ENCODE measurements at places on chromosomes 5 and 9.

DNA sequence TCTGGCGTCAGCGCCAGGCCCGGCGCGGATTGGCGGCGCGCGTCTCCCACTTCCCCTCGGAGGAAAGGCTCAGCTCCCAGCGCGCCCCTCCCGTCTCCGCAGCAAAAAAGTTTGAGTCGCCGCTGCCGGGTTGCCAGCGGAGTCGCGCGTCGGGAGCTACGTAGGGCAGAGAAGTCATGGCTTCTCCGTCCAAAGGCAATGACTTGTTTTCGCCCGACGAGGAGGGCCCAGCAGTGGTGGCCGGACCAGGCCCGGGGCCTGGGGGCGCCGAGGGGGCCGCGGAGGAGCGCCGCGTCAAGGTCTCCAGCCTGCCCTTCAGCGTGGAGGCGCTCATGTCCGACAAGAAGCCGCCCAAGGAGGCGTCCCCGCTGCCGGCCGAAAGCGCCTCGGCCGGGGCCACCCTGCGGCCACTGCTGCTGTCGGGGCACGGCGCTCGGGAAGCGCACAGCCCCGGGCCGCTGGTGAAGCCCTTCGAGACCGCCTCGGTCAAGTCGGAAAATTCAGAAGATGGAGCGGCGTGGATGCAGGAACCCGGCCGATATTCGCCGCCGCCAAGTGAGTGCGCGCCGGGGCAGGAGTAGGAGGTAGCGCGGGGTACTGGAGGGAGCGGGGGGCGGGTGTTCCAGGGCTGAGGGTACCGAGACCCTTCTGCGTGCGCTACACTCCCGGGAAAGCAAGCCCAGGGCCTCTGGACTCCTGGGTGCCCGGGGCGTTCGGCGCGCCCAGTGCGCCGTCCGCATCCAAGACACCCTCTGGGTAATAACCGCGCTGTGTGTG is at the start of gene MSX2:
TSS of gene MSX2 (plus strand) at position 99 of the 777 bp plus-strand sequence. CDS start at position 177, 78 bp downstream.
- peak; percentile 64 for DNase-seq

DNA sequence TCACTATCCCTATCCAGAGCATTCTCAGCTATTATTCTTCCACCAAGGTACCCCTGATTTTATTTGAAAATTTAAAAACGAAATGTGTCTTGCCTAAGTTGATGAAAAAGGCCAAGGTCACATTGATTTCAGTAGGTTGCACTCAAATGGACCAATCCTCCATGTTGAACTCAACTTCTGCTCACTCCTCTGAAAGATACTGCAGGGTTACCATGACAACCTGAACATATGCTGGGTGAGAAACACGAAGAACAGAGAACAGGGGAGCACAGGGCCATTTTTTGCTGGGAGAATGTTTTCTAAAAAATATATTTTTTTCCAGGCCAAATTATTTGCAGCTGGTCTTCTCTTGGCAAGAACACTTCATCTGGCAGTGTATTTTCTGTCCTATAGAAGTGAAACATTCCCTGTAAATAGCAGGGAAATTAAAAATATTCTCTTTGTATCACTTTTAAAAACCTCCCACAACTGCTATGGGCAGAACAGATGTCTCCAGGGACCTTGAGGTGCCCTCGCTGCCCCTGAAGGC is 215.9 kb downstream of the NXNL2 start:
- DNase-seq = no peak

- no peak for DNase-seq
Observed at GRCh38 chr5:15304914-15305834, 194.8 kb upstream of the FBXL7 start.

GRCh38 chr5:77259476-77259875 is 49.0 kb downstream of the PDE8B start:
- DNase-seq = no peak

GRCh38 chr5:124403281-124403680 is 343.2 kb downstream of the ZNF608 start:
- DNase-seq = no peak

GRCh38 chr5:168342985-168343384 is 51.5 kb downstream of the WWC1 start:
- DNase-seq = no peak

GRCh38 chr9:127293767-127294166 is 29.2 kb downstream of the GARNL3 start:
- no peak for DNase-seq

DNA sequence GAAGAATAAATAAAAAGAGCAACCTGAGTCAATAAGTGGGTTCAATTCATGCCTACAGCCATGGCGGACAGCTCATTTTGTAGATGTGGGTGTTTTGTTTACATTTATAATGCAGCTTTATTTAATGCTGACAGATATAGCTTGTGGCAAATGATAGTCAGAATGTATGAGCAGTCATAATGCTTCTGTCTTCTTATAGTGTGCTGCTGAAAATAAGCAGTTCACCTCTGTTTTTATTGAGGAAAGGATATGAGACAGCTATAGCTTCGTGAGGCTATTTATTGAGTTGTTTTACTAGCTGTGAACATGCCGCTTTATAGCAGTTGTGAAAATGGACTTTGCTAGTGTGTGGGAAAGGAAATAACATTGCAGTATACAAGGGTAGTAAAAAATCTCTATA is 147.4 kb downstream of the PBX3 start:
- DNase-seq = no peak

GRCh38 chr9:20242510-20243189 is 379.6 kb downstream of the MLLT3 start:
- DNase-seq = no peak

- DNase-seq = no peak
Observed at GRCh38 chr9:124290053-124290591, 32.4 kb downstream of the NEK6 start.

- no peak for DNase-seq
Observed at GRCh38 chr5:127555826-127556225, 38.4 kb downstream of the PRRC1 start.

- peak; percentile 77 for DNase-seq
Observed at GRCh38 chr5:9173281-9174048, 372.4 kb downstream of the SEMA5A start.

- DNase-seq = no peak
Observed at GRCh38 chr9:108588246-108588645, 267.5 kb downstream of the ACTL7B start.

GRCh38 chr5:64595031-64595855 is 89.4 kb downstream of the RGS7BP start:
- peak; percentile 10 for DNase-seq

- DNase-seq = no peak
Observed at GRCh38 chr5:32503261-32503660, 58.7 kb upstream of the ZFR start.

DNA sequence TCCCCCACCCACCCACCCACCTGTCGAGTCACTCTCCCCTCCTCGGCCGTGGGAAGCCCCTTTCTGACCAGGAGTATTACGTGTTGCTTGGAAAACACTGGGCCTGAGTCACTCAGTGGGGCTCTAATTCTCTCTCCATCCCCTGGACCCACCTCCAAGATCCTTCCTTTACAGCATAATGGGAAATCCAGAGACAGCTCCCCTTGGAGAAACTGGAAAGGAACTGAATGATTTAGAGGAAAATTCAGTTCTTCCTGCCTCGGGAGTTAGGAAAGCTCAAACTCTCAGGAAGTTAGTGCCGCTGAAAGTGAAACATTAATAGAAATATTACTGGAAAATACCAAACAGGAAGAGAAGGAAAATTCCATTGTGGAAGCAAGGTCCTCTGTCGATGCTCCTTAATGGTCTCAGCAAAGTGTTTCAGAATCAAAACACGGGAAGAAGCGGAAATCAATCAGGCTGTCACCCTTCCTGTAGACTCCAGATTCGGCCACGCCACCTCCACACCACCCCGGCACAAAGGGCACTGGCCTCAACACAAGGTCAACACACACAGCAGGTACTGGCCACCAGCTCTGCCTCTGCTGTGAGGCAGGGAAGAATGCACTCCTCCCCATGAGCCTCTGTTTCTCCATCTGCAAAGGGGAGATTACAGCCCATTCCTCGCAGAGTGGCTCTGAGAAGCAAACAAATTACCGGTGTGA is 9.6 kb downstream of the SHB start:
- no peak for DNase-seq

DNA sequence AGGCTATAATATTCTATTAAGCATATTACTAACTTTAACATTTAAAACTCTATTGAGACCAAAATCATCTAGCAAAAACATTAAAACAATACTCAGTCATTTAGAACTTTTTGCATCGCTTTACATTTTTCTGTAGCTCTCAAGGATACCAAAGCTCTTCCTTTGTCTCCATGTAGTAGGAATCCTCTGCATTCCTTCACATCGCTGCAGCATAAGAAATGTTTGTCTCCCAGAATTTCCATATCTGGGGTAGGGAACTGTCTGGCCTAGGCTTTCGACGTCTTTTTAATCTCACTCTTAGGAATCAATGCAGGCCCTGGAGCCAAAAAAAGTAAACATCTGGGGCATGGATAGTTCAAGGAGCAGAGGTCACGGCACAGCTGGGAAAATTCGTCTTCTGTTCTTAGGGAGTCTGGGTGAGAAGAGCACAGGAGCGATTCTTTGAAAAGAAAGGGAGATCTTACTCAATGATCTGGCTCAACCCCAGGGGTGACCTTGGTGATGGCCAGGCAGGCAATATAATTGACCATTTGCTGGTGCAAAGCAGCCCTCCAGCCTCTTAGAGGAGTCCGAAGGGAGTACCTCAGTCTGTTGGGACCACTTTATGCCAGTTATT is 23.2 kb upstream of the RAI14 start:
- no peak for DNase-seq

- peak; percentile 41 for DNase-seq
Observed at GRCh38 chr9:135524130-135524861, 3.1 kb downstream of the LCN1 start.

GRCh38 chr9:19725970-19726369 is 62.9 kb downstream of the SLC24A2 start:
- DNase-seq = no peak

GRCh38 chr9:20760246-20760891 is 76.3 kb downstream of the FOCAD start:
- no peak for DNase-seq

DNA sequence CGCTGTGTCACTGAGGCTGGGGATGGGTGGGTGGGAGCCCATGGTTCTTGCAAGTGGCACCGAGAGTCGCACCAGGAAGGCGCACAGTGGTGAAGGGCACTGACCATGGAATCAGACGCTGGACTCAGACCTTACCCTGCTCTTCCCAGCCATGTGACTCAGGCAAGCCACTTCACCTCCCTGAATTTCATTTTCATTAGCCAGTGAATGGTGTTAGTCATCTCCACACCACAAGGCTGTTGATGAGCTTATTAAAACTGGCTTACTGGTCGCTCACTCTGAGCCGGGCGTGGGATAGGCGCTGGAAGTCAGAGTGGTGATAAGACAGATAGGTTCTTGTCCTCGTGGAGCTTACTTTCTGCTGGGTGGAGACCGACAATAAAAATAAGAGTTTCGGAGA is 25.1 kb downstream of the FGF18 start:
- DNase-seq = no peak

- no peak for DNase-seq
Observed at GRCh38 chr5:172534229-172535107, 80.1 kb upstream of the SH3PXD2B start.

- peak; percentile 81 for DNase-seq
Observed at GRCh38 chr9:107422189-107423185, 67.1 kb downstream of the KLF4 start.

- DNase-seq = no peak
Observed at GRCh38 chr9:133973111-133973790, 18.9 kb downstream of the VAV2 start.

GRCh38 chr9:91425271-91425670 is 1.6 kb upstream of the NFIL3 start:
- peak; percentile 29 for DNase-seq

DNA sequence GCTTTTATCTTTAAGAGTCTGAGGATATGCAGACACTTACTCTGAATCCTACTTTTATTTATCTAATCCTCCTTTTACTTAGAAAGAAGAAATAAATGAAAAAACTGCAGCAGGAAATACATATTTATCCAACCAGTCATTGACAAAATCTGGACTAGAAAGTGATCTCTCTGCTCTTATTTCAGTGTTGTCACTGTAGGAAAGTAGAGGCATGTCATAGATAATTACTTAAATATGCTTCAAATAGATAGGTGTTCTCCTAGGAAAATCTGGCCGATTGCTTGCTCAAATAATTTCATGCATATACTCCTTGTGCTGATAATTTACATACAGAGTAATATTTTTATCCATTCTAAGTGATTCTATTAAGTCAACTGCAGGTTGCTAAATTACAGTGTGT is 2001.9 kb upstream of the C9orf72 start:
- DNase-seq = no peak

DNA sequence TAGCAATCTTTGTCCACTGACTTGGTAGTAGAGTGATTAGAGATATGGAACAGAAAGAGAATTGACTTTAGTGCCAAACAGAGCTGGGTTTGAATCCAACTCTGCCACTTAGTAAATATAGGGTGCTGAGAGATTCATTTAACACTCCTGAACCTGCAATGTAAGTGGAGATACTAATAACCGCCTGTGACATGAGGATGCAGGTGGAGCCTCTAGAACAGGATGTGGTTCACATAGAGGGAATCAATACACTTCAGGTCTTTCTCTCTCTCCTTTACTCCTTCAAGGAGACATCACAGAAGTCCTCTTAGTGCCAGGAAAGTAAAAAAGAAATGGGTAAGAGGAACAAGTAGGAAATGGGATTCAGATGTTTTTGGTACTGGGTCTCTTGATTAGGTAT is 49.8 kb downstream of the TRPM3 start:
- no peak for DNase-seq

DNA sequence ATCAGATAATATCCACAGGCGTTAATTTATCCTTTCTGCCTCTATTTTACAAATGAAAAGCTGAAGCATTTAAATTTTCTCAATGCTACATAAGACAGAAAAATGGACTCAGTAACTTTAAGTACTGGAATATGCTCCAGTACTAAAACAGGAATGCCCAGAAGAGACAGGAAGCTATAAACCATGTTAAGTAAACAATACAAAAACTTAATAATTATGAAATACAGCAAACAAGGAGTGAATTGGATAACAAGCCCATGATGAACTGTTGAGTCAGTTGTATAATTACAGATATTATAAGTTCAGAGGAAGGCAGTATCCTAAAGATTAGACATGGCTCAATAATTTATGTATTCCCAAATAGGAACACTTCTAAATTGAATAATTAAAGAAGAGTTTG is 148.5 kb downstream of the CHSY3 start:
- DNase-seq = no peak

DNA sequence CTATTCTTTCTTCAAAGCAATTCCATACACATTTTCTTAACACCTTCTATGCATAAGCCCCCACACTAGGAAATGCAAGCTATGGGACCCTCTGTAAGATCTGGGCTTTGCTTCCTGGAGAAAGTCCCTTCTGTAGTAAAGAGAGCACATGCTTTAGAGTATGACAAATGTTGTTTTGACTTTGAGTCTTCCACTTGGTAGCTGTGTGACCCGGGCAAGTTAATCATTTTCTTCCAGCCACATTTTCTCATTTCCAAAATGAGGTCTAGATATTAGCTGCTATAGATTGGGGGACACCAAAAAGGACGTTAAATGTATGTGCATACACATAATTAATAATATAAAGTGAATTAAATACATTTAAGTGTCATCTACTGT is 334.0 kb downstream of the NFIB start:
- no peak for DNase-seq

DNA sequence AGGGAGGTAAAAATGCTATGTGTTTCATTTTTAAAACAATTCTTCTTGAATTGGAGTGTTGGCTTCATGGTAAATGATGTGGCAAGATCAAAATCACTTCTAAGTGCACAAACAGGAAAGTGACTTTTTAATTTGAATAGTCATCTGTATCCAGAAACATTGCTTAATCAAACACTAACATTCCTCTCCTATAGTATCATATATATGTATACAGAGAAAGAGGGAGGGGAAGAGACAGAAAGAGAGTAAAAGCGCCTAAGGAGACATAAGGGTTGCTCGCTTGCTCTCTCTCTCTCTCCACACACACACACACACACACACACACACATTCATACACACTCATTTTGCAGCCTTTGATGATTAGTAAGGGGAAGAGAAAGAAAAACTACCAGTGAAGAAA is 95.4 kb upstream of the PRDM9 start:
- DNase-seq = peak; percentile 31
